Stimulated activated CD4-positive, alpha-beta T cell treated with anti-CD3 and anti-CD28 coated beads, Interleukin-4, amount 100 ng/mL, for 24 hours (primary cell): ENCODE measurements at places on chromosomes 1 and 21.

DNA sequence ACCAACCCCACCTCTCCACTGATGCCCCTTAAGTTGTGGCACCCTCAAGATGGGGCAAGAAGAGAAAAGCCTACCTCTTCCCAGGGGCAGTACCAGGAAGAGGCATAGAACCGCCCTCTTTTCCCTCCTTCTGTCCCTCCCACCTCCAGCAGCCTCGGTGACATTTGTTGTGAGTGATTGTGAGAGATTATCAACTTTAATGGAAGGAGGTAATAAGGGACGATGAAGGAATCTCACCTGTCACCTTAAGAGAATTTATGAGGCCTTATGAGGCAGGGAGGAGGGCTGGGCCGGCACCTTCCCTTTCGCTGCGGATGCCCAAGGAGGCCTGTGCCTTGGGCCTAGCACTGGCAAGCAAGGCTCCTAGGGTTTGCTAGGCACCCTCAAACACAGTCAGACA, 1.4 kb upstream of the ADGRB2 start:
- DNase-seq: no peak

DNA sequence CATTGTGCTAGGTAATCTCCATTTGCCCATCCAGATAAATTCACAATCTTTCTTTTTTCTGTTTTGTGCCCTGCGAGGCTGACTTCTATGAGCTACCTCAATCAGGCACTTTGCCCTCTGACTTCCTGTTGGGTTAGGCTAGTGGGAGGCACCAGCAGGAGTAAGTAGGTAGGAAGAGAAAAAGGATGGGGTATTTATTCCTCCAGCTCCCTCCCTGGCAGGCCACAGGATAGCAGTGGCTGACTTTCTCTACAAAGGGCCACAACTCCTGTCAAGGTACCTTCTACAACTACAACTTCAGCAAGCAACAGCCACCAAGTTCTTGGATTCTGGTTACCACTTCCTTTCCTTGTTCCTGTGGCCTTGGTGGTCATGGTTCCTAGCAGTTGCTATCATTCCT, 18.8 kb upstream of the GORAB start:
- no peak for DNase-seq

GRCh38 chr1:115404911-115405310, 66.9 kb upstream of the NGF start:
- no peak for DNase-seq

GRCh38 chr1:156755527-156755950, 4.1 kb upstream of the HDGF start:
- no peak for DNase-seq

GRCh38 chr1:50880373-50880772, 79.7 kb downstream of the FAF1 start:
- DNase-seq: no peak

DNA sequence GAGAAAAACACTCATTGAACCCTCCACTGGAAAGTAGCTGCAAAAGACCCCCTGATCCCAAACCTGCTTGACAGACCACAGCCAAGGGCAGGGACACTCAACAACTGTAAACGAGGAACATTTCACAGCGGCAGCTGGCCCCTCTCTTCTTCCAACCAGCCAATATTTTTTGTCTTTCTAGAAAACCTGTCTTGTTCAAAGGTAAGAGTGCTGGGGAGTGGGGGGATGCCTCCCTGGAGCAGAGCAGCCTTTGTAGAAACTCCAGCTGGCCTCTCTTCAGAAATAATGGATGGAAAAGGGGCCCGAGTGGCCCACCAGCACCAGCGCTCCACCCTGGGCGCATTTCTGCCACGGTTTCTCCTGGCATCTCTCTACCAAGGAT, 384.0 kb downstream of the RRAGC start:
- no peak for DNase-seq

DNA sequence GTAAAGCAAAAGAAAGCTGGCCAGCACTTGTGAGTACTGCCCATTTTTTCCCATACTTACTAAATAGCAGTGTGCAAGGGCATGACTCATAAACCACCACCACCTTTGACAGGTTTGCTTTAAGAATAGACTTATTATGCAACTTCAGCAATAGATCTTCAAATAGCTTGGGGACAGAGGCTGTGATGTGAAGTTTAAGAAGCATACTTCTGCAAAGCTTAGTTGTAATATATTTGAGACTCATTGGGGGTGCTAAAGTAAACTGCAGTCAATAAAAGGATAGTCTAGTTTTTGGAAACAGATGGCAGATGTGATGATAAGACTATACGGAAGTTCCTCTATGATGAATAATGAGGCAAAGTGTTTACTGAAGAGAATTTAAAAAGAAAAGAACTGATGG, 210.0 kb downstream of the PLA2G4A start:
- DNase-seq: no peak

- DNase-seq: no peak
Observed at GRCh38 chr1:78370356-78370755, 120.4 kb upstream of the PTGFR start.

DNA sequence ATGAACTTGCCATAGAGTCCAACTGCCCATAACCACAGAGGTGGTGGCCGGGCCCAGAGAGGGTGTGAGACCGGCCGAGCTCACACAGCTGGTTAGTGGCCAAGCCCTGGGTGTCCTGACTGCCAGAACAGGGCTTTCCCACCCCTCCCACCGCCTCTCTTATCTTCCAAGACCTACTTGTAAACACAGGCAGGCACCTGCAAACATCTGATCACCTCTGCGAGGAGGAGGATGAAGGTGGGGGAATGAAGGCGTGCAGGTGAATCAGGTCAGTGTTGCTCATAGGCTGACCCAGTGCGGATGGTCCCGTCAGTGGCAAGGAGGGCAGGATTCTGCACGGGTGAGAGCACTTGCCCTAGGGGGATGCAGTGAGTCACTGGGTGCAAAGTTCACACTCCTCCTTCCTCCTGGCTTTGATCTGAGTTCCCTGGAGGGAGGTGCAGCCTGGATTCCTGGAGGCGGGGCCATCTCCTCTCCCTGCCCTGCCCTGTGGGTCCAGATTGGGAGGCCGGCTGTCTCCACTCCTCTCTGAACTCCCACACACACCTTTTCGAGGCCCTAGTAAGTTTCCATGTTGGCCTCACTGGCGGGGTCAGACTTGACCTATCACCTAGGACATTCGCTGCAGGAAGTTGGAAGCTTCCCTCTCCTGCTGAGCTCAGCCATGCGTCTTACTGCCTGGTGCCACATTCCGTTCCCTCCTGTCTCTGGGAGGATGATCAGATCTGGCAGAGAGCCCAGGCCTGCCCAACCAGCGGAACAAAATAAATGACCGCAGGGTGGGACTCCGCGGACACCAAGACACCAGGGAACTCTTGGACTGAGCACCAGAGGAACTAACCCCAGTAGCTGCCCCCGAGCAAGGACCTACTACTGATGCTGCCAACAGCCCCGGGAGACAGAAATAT, 7.3 kb downstream of the UQCRHL start:
- DNase-seq: no peak

DNA sequence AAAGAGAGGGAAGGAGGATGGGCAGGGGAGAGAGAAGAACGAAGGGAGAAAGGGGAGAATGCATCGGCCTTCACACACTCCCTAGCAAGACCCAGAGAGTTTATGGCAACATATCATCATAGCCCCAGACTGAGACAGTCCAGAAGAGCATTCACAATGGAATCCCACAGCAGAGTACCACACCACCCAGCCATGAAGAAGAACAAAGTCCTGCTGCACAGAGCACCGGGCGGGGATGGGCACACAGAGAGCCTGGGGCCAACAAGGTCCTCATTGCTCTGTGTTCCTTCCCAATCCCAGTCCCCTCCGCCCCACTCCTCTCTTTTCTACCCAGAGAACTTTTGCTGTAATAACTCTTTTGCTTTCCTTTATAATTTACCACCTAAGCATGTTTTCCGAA, 118.1 kb upstream of the TMPRSS2 start:
- no peak for DNase-seq

GRCh38 chr1:93652323-93652949, 29.2 kb downstream of the BCAR3 start:
- DNase-seq: no peak

GRCh38 chr1:51222136-51222787, 13.8 kb upstream of the RNF11 start:
- no peak for DNase-seq

DNA sequence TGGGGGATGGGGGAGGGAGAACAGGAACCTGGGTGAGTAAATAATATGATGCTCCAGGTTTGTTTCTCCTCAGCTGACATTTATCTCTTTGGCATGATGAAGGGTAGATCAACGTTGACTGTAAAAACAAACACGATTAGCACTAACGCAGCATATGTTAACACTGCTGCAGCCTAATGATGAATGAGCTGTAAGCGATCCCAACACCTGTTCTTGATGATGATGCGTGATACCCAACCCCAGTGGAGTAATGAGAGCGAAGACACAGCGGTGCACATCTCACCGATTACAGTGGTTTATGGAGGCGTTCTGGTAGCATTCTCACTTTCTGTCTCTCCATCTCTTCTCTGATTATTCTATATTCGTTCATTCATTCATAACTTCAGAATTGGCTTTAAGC, 640.4 kb downstream of the USP25 start:
- no peak for DNase-seq

- no peak for DNase-seq
Observed at GRCh38 chr1:209219791-209220524, 363.6 kb upstream of the CAMK1G start.

- no peak for DNase-seq
Observed at GRCh38 chr1:209752890-209753289, 3.0 kb upstream of the TRAF3IP3 start.

GRCh38 chr1:1307923-1308755, at the start of the genes ACAP3 and PUSL1:
Gene ACAP3 (minus strand): TSS chr1:1307930. CDS start chr1:1307815, 115 bp downstream.
Gene PUSL1 (plus strand): TSS chr1:1308597. CDS start chr1:1308644, 47 bp downstream.
- peak; percentile 87 for DNase-seq

DNA sequence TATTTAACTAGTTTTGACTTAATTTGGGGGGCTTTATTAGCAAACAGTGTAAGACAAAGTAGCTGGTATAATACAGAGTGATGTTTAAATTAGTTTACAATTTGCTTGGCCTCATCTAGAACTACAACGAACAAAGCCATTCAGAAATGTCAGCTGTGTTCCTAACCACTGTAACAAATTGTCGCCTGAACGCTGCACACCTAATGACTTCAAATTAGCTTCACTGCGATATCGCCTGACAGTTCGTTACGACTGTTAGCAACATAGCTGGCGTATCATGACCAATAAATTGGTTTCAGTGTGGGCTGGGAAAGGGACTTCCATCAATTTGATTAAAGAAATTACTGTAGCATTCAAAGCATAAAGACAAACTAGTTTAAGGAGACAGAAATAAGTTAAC, 139.8 kb upstream of the USH2A start:
- DNase-seq: no peak

DNA sequence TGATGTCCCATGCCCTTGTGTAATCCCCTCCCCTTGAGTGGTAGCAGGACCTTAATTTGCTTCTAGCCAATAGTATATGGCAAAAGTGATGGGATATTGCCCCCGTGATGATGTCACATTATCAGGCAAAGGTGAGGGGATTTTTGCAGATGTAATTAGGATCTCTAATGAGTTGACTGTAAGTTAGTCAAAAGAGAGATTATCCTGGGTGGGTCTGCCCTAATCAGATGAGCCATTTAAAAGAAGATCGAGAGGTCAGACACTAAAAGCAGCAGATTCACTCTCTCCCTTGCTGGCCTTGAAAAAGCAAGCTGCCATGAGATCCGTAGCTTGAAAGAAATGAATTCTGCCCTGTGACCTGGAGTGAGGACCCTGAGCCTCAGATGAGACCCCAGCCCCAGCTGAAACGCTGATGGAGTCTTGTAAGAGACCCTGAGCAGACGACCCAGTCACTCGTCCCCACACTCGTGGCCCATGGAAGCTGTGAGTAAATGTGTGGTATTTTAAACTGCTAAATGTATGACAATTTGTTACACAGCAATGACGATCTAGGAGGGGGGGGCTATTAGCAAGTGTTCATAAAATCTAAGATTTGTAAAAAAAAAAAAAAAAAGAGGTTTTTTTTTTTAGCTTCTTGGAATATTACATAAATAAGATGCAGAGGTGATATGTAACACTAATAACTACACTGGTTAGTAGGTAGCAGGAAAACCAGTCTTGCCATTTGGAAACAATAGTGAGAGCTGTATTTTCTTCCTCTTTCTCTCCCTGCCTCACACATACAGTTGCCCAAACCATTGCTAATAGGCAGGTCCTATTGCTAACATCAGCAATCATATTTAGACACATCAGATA, 50.3 kb upstream of the TARBP1 start:
- no peak for DNase-seq

- DNase-seq: no peak
Observed at GRCh38 chr1:99327357-99327756, 63.1 kb downstream of the PLPPR4 start.

GRCh38 chr1:27357281-27358037, 9.3 kb downstream of the MAP3K6 start:
- DNase-seq: peak; percentile 80

DNA sequence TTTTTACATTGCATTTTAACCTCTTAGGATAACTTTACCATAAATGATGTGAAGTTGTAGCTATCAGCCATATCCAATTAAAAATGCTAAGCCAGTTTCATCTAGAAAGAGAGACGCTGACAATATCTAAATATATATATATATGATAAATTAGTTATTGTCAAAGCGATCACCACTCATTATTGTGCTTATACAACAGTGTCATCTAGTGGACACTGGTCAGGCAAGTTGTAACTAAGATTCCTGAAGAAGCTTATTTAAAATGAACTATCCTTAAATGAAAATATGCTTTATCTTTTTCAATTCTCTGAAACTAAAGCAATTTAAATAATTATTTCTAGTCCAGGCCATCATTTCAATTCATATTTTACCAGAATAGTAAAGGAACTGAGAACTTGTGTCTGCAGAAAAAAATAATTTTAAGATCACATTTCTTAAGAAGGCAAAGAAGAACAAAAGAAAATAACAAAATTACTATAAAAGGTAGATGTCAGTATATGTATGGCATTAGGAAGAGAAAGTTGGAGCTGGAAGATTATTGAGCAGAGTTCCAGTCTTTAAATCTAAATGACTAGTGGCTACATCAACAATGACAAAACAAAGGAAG, 193.3 kb upstream of the SNX7 start:
- DNase-seq: no peak

GRCh38 chr1:41293779-41294178, 51.7 kb upstream of the SCMH1 start:
- no peak for DNase-seq

GRCh38 chr1:216670118-216670883, 52.9 kb downstream of the ESRRG start:
- DNase-seq: no peak

DNA sequence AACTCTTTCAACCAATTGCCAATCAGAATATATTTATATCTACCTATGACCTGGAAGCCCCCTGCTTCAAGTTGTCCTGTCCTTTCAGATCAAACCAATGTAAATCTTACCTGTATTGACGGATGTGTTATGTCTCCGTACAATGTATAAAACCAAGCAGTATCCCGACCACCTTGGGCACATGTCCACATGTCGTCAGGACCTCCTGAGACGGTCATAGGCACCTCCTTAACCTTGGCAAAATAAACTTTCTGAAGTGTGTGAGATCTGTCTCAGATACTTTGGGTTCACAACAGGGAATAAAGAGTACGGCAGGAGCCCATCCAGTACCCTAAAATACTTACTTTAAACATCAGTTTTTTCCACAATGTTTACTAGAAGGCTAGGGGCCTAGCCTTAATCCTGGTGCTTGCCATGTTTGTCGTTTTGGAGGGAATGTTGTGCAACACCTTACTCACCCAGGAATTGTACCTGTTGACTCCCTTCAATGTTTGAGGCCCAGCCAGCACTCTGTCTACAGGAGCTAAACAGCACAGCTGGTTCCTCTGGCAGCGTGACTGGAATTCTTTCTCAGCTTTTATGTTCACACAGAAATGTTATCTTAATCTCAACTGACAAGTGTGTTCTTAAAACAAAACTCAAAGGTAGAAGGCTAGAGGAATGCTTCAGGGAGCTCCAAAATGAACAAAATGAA, 90.8 kb upstream of the USP25 start:
- DNase-seq: no peak
